ENCODE measurements at places on chromosomes 7 and 10.
A peak's percentile ranks its signal among the peaks of the same experiment; 100 is the strongest.

GRCh38 chr10:29685506-29685905, 50.7 kb upstream of the SVIL start:
- no peak for DNase-seq

- DNase-seq: no peak
Observed at GRCh38 chr7:82313269-82313668, 130.3 kb downstream of the CACNA2D1 start.

DNA sequence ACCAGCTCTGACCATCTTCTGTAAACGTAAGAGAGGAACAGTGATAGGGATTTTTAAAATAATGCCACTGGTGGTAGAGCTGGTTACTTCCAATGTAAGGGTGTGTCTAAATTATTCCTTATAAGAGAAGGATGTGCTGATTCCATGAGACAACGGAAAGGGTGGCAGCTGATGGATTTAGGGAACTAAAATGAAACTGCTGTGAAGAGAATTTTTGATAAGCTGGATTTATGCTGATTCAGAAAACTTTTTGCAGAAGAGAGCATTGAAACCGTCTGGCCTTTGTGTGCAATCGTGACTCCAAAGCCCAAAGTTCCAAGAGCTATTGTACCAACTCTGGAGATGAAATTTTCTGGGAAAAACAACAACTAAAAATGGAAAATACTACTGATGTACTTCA, 301.0 kb downstream of the PRPF18 start:
- no peak for DNase-seq

DNA sequence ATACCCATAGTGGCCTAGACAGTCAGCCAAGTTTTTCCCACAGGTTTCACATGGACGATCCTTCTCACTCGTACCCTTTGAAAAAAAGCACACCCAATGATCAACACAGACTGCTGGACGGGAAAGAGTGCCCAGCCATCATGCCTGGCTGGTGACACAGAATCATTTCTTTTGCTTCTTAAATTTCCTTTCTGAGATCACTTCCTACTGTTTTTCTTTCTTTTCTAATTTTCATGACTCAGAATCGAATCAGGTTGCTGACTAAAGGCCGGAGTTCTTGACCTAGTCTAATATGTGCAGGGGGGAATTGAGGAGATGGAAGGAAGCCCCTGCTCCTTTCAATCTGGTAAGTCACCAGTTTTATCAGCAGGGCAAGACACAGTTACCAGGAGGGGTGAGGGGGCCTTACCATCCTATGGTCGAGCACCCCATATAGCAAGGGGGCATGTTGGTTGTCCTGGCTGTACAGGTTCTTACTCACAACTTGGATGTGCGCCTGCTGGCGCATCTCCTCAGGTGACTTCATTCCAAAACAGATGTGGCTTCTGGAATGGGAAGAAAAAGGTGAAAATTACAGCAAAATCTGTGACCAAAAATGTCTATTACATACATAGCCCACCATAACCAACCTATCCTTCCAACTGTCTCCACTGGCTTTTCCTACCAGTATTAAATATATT, 3.5 kb downstream of the POLR3A start:
- DNase-seq: no peak

DNA sequence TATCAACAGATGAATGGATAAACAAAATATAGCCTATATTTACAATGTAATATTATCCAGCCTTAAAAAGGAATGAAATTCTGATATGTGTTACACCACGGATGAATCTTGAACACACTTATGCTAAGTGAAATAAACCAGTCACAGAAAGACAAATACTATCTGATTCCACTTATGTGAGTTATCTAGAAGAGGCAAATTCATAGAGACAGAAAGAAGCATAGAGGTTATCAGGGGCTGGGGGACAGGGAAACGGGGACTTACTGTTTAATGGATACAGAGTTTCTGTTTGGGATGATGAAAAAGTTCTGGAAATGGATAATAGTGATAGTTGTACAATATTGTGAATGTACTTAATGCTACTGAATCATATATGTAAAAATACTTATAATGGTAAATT, 329.9 kb downstream of the LRMDA start:
- DNase-seq: no peak

DNA sequence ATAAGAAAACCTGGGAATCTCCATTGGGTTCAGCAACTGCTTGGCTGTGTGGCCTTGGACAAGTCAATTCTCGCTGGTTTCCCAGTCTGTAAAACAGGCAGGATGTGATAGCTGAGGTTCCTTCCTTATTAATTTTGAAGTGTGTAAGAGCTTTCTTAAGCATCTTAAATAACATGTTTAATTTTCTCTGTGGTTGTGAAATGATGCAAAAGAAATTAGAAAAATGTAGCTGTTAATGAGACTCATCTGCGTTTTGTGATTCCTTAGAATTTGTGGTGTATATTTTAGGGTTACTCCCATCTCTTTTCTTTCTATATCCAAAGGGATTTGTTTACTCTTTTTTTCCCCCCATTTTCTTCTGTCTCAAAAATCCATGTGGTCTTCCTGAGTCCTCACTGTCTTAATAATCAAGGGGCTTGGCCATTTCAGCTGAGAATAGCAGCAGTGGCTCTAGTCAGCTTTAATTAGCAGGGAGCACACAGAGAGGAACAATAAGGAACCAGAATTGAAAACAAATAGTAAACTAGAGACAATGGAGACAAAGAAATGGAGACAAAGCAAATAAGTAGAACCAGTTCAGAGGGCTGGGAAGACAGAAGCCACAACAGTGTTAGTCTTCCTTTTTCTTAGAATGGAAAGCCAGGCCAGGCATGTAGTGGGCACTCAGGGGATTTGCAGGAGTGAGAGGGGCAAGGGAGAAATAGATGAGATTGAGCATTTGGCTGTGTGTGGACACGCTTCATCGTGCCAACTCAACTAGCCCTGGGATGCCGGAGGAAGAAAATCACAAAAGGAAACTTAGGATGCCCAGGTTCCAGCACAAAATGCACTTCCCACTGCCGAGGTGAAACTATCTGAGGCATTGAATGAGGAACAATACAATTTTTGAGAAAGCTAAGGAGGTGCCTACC, 93.9 kb downstream of the CHN2 start:
- DNase-seq: peak; percentile 93

GRCh38 chr10:30434273-30435072, 489 bp downstream of the MAP3K8 start:
- no peak for DNase-seq

DNA sequence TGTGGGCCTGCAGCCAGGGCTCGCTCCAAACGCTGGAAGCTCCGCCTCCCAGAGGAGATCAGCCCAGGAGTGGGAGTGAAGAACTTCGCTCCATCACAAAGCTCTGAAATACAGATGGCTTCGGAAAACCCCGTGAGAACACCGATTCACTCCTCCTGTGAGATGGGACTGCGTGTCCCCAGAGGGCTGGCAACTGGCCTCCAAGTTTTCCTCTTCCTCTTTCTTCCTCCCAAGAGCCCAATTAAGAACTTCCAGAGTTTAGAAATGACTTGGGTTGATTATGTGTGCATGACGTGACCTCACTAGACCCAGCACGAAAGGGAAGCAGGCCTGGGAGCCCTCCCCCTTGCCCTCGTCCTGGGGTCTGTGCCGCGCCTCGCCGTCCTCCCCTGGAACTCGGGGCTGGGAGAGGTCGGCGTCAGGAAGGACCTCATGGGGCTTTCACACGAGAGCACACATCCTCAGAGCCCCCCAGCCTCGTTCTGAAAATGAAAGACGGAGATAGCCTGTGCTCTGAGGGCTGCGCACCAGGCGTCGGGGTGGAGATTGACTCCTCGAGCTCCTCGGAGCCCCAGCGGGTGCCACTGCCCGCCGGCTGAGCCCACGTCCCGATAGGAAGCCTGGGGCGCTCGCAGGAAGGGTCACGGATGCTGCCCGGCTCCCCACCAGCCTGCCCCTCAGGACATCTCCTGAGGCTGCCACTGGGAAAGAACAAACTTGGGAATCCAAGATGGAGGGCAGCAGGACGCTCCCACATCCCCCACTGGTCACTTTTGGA, 37.8 kb downstream of the PTPRN2 start:
- no peak for DNase-seq

- DNase-seq: no peak
Observed at GRCh38 chr10:86580521-86580891, 58.9 kb upstream of the WAPL start.

DNA sequence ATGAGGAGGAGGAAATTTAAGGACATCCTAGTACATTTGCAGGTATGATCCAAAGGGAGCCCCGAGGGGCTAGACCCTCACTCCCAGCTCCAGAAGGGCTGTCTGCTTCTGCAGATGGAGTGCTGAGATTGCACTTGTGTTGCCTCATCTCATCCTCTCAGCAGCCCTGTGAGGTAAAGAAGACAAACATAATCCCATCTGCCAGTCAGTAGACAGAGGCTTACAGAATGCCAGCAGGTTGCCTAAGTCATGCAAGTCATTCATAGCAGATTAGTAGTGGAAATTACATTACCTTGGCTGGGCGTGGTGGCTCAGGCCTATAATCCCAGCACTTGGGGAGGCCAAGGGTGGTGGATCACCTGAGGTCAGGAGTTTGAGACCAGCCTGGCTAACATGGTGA, 45.4 kb downstream of the BLVRA start:
- DNase-seq: no peak

DNA sequence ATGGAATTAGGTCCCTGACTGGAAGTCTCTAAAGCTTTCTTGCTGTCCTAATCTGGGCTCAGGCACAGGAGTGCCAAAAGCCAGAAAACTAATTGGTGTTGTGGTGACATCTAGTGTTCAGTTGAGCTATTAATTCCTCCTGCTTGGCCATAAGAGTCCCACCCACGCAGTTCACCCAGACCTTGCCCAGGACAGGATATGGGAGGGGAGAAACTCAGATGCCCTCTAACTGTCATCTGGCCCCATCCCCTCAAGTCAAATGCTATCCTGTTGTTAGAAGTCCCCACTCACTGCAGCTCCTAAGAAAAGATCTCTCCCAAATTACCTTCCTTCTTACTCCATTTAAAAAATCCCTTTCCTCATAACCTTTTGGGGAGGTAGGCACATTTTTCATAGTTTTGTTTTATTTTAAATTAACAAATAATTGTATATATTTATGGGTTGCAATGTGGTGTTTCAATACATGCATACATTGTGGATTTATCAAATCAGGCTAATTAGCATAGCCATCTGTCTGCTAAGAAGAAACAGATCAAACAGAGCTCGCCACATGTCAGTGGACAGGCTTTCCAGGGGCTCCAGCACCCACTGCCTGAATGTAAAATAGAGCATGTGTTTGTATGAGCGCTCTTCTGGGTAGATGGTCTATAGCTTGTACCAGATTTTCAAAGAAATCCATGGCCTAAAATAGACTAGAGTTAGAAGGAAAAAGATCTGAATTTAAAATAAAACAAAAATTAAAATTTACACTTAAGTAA, 84.0 kb downstream of the GSAP start:
- DNase-seq: peak; percentile 74

- DNase-seq: no peak
Observed at GRCh38 chr7:33472348-33473025, 343.1 kb downstream of the BBS9 start.

DNA sequence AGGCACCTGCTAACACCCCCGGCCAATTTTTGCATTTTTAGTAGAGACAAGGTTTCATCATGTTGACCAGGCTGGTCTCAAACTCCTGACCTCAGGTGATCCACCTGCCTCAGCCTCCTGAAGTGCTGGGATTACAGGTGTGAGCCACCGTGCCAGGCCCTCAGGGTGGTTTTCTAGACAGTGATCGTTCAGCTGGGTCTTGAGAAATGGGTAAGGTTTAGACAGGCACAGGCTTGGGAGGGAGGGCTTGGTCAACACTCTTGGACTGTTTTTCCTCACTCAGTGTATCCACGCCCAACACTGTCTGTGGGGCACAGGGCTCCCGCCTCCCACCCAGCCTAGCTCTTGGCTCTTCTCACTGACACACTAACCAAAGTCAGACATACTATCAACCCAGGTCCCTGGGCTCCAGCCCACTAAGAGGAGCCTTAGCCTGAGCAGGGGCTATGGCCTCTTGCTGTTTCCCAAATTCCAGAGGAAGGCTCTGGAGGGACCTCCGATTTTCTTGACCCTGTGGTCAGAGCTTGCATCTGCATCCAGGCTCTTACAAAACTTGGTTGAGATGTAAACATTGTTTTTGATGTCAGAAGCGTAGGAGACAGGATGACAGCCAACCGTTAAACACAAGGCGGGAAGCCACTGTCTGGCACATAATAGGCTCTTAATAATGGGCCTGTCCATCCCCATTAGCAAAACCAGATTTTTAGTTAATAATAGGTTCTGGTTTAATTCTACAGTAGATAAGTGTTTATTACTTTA, 143.9 kb downstream of the PRKAG2 start:
- no peak for DNase-seq

- DNase-seq: peak; percentile 62
Observed at GRCh38 chr10:73781879-73782748, at the start of gene CHCHD1. TSS of gene CHCHD1 (plus strand) at chr10:73782048. CDS start at chr10:73782076, 28 bp downstream.

GRCh38 chr10:21532694-21533466, 1.2 kb upstream of the MLLT10 start:
- DNase-seq: no peak

DNA sequence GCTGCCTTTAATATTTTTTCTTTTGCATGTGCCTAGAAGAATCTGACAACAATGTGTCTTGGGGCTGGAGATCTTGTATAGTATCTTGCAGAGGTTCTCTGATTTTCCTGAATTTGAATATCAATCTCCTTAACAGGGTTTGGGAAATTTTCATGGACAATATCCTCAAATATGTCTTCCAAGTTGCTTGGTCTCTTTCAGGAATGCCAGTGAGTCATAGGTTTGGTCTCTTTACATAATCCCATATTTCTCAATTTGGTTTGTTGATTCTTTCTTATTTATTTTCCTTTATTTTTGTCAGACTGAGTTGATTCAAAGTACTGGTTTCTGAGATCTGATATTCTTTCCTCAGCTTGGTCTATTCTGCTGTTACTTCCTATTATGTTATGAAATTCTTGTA, 208.7 kb upstream of the GLI3 start:
- DNase-seq: no peak

DNA sequence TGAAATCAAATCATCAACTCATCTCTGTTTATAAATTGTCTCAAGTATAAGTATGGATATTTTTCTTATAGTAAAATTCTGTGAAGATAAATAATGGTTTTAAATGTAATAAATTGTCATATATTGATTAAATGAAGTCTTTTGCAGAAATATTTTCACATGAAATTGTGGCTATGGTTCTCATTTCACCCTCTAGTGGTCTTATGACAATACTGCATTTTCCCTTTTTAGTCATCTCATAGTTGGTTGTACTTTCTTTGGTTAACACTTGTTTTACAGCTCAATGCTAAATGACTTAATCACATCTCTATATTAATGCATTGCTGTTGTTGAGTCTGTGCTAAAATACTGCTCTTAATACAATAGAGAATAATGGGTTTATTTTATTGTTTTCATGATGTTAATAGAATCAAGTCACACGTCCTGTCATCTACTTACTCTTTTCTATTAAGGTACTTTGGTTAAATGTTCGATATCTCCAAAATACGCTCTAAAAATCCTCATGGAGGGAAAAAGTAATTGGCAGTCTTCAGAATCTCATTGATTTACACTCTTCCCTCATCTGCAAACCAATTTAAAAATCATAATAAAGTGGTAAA, 38.0 kb upstream of the CACNA2D1 start:
- DNase-seq: peak; percentile 5

- no peak for DNase-seq
Observed at GRCh38 chr10:68223535-68224165, 8.3 kb downstream of the ATOH7 start.

Measured in COR-L47 (cell line).